Stimulated activated CD8-positive, alpha-beta memory T cell treated with anti-CD3 and anti-CD28 coated beads, Interleukin-4, amount 100 ng/mL, for 48 hours (primary cell): ENCODE measurements at places on chromosomes 16 and 17.

GRCh38 chr17:13428611-13429042 is 173.1 kb downstream of the HS3ST3A1 start:
- no peak for DNase-seq

DNA sequence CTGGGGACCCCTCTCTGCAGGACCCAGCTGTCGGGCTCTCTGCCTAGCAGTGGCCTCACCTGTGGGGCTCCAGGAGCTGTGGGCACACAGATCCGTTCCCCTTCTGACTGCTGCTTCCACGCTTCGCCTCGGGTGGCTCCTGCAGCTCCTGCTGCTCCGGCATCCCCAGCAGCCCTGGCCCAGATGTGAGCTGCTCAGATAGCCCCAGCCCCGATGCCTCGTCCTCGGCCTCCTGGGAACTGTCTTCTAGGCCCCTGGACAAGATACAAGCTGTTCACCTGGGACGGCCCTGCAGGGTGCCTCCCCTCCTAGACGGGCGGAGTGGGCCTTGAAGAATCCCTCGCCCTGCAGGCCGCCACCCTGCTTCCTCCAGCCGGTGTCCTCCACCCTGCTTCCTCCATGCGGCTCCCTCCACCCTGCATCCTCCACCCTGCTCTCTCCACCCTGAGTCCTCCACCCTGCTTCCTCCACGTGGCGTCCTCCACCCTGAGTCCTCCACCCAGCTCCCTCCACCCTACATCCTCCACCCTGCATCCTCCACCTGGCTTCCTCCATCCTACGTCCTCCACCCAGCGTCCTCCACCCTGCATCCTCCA is 11.0 kb downstream of the EMC6 start:
- DNase-seq: no peak

DNA sequence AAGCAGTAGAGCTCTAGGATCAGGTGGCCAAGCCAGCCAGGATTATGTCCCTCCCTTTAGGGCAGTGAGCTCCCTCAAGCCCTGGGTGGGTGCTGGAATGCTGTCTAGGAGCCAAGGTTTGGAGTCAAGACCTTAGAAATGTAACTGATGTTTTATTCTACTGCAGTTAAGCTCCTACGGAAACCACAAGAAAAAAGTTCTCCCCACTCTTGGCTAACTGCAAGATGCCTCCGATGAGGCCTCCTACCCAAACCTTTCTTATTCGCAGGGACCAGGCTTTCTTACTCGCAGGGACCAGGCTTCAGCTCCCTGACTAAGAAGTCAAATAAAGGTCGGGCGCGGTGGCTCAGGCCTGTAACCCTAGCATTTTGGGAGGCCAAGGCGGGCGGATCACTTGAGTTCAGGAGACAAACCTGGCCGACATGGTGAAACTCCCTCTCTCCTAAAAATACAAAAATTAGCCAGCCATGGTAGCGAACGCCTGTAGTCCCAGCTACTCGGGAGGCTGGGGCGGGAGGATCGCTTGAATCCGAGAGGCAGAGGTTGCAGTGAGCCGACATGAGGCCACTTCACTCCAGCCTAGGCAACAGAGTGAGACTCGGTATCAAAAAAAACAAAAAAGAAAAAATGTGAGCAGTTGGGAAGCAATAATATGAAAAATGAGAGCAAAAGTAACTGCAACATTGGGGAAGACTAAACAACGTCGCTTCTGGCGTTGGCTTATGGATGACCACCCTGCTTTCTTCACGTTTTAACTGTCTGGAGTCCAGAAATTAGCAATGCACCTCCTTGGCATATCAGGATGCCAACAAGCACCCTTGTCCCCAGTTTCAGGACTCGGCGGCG is 31.7 kb upstream of the ARL4D start:
- DNase-seq: peak; percentile 56

DNA sequence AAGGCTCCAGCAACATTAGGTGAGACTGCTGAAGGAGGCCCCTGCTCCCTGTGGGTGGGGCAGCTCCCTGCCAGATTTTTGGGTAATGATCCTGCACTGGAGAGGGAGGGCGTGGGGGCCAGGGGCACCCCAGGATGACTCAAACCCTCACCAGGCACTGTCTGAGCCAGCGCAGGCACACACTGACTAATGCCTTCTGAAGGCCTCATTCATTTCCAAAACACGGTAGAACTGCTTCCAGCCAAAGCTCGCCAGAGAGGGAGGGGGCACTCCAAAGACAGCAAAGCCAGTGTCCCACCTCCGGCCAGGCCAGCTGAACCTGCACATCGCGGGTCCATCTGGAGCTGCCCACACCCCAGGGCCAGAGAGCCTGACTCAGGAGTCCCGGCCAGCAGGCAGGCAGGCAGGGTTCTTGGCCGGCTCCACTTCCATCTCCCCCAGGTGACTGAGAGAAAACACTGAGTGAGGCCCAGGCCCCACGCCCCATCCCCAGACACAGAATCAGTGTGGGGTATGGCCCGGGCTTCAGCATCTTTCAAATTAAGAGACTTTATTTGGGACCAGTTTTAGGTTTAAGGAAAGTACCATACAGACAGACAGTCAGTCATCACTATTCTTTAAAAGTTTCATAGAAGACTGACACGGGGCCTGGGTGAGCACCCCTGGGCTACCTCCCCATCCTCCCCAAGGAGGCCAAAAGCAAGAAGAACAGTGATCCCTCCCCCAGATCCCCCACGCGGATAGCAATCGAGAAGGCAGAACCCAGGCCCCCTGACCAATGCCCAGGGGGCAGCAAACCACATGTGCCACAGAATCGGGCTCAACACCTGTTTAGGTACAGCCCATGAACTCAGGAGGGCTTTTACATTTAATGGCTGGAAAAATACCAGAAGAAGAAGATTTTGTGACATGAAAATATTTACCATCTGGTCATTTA is 2.3 kb downstream of the PIEZO1 start:
- DNase-seq: peak; percentile 84

GRCh38 chr17:34596920-34597319 is 17.5 kb downstream of the TMEM132E start:
- no peak for DNase-seq

GRCh38 chr16:11613381-11614303 is 26.9 kb upstream of the LITAF start:
- peak; percentile 52 for DNase-seq

DNA sequence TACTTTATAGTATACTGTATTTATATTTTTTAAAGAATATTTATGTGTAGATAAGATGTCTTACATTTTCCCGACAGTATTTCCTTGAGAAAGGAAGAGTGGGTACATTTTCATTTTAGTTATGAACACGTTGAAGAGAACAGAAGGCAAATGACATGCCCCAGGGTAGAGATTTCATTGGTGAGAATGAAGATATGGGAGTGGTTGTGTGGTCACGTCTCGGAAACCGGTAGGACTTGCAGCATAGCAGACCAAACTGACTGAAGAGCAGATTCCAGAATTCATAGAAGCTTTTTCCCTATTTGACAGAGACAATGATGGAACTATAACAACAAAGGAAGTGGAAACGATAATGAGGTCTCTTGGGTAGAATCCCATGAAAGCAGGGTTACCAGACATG is 71.7 kb downstream of the KCNJ2 start:
- DNase-seq: no peak

GRCh38 chr16:56294579-56294978 is 103.3 kb downstream of the GNAO1 start:
- DNase-seq: no peak

GRCh38 chr16:68617734-68618133 is 27.4 kb upstream of the CDH3 start:
- no peak for DNase-seq

- peak; percentile 54 for DNase-seq
Measured at GRCh38 chr16:68236137-68236825, 354 bp upstream of the ESRP2 start.

- DNase-seq: no peak
Measured at GRCh38 chr17:20257008-20257407, 210.3 kb downstream of the LGALS9B start.

- DNase-seq: no peak
Measured at GRCh38 chr16:48354877-48355855, 30.0 kb downstream of the SIAH1 start.

DNA sequence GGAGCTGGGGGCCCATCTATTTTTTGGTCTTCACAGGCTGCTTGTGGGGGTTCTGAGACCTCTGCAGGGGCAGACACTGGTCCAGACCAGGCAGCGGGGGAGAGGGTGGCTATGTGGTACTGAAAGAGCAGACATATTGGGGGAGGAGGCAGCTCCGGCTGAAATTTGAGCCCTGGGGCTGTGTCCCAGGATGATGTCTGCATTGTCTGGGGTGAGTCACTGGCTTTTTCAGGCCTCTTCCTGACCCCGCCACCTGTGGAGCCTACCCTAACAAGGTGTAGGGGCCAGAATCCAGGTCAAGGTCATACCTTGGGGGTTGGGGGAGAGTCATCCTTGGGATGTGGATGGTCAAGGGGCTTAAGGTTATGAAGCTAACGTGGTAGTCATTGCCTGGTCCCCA is 2.4 kb downstream of the CORO6 start:
- DNase-seq: no peak

DNA sequence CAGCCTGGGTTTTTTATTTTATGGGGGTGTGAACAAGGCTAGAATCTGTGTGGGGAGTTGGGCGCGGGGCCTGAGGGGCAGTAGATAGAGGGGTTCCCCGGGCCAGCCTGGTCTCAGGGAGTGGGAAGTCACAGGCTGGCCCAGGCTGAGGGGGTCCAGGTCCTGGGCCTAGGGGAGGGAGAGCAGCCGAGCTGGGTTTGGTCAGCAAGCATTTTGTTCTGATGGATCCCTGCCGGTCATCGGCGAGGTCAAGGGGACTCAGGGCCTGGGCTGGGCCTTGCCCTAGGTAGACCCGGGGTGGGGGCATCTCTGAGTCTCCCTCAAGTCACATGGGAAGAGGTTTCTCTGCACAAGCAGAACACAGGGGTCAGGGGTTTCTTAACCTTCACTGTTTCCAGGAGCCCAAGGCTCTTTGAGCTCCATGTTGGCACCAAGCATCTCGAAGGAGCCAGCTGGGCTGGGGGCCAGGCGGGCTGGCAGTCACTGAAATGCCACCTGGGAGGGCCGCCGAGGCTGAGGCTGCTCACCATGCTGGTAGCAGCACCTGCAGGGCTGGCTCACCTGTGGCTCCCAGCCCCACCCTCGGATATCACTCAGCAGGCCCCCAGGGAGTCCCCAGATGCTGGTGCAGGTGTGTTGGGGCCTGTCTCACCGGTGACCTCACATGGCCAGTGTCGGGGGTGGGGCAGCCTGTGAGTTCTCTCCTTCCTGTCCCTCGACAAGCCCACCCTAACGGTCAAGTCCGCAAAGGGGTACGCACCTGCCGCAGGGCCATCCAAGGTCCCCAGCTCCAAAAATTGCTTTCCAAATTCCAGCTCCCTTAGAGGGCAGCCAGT is 41.0 kb downstream of the SLC7A5 start:
- DNase-seq: peak; percentile 60

GRCh38 chr16:11356573-11357331 is 11.5 kb downstream of the RMI2 start:
- DNase-seq: peak; percentile 82

DNA sequence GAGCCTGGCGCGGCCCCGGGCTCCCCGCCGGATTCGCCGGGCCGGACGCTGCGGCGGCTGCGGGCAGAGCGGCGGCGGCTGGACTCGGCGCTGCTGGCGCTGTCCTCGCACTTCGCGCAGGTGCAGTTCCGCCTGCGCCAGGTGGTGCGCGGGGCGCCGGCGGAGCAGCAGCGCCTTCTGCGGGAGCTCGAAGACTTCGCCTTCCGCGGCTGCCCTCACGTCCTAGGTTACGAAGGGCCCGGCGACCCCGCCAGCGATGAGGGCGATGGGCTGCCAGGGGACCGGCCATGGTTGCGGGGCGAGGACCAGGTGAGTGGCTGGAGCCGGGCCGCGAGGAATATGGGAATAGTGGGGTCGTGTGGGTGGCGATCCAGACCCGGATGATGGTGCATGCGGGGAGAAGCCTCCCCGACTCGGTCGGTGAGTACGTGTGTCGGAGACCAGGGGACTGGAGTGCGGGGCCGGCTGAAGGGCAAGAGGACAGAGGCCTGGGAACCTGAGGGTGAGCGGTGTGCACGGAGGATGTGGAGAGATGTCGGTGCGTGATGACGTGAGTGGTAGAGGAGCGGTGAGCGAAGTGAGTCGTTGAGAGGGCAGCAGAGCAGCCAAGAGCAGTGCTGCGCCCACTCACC is 517 bp downstream of the RUNDC1 start:
- DNase-seq: peak; percentile 82

DNA sequence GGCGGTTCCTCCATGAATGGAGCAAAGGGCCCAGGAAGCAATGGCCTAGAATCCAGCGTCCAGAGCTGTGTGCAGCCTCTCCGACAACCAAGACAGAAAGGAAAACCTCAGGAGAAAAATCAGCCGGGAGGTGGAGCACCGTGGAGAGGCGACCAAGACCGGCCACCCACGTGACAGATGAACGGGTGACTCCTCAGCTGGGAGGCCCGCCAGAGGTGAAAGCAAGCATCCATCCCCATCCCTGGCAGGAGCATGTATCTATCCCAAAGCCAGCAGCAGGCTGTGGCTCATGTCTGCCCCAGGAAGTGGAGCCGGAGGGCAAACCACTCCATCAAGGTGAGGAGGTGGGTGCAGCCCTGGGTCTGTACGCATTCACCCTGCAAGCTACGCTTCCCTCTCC is 52.1 kb downstream of the FOXL1 start:
- no peak for DNase-seq

DNA sequence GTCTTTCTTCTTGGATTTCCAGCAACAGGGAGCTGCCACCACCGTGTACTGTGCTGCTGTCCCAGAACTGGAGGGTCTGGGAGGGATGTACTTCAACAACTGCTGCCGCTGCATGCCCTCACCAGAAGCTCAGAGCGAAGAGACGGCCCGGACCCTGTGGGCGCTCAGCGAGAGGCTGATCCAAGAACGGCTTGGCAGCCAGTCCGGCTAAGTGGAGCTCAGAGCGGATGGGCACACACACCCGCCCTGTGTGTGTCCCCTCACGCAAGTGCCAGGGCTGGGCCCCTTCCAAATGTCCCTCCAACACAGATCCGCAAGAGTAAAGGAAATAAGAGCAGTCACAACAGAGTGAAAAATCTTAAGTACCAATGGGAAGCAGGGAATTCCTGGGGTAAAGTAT is 389.0 kb downstream of the MAF start:
- no peak for DNase-seq

DNA sequence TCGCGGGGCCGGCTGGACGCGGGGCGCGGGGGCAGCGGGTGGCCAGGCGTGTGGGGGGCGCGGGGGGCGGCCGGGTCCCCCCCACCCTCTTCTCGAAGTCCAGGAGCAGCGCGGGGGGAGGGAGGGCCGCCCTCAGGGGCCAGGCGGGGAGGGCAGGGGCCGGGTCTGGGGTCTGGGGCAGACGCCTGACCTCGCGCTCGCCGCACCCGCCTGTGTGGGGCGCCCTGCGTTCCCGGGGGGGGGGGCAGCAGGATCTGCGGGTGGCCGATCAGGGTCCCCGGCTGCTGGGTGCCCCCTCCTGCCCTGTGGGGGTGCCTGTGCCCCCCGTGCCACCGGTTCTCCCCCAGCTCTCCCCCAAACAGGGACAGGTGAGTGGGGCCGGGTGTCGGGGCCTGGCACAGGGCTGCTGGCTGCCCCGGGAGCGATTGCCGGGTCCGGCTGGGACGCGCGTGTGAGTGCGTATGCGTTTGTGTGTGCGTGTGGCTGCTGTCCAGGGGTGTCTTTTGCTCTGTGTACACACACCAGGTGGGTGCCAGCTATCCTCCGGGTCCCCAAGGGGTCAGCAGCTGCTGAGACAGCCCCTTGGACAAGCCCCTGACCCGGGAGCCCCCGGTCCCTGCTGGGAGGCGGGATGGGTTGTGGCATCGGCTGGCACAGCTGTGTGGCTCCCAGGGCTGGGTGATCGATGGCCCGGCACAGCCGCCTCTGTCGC is 663 bp downstream of the PRR35 start:
- DNase-seq: no peak

- DNase-seq: no peak
Measured at GRCh38 chr16:84919269-84919668, 92.1 kb downstream of the ZDHHC7 start.

- no peak for DNase-seq
Measured at GRCh38 chr17:81483862-81484194, 28.8 kb downstream of the ACTG1 start.

GRCh38 chr17:57707892-57708291 is 37.2 kb downstream of the CCDC182 start:
- DNase-seq: no peak
